Activated CD4-positive, alpha-beta T cell treated with anti-CD3 and anti-CD28 coated beads, Interleukin-2, amount 10 ng/mL, durations not matched to agents 7 days and 5 days (primary cell): ENCODE measurements at places on chromosomes 6 and 20.

DNA sequence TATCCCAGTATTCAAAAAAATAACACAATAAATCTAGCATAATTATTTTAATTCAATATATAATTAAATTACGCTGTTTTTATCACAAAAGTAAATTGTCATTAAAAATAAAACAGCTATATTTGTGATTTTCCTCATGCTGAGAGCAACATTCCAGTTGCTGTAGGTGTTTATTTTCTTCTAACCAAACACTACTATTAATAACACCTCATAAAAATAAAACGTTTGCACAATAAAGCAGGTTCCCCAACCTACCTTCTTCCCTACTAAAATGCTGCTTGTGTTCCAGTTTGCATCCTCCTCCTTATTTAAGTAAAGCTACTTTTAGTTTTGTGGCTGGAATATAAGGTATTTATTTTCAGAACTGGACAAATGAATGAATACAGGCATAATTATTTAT lies 108.2 kb upstream of the LGSN start:
- no peaks in the 10 kb centered on the region for H3K27me3 ChIP-seq
- H3K36me3 ChIP-seq: no peaks in the 10 kb centered on the region
- H3K27ac ChIP-seq: no peak overlapping the region

GRCh38 chr20:62598761-62599194 lies 43.5 kb upstream of the SLCO4A1 start:
- H3K27ac ChIP-seq: no peak overlapping the region
- DNase-seq: no peak
- H3K4me1 ChIP-seq: peaks cover 32% of the 10 kb centered on the region
- H3K27me3 ChIP-seq: peaks cover 56% of the 10 kb centered on the region

GRCh38 chr20:61753316-61753942 lies 312.3 kb downstream of the TAF4 start:
- no peaks in the 10 kb centered on the region for H3K4me1 ChIP-seq
- no peak overlapping the region for H3K4me3 ChIP-seq
- DNase-seq: no peak
- H3K27me3 ChIP-seq: no peaks in the 10 kb centered on the region

- H3K27ac ChIP-seq: no peak overlapping the region
- H3K27me3 ChIP-seq: peaks cover 4% of the 10 kb centered on the region
- H3K36me3 ChIP-seq: no peaks in the 10 kb centered on the region
- H3K4me3 ChIP-seq: no peak overlapping the region
- H3K4me1 ChIP-seq: no peaks in the 10 kb centered on the region
These were observed 18.4 kb downstream of the SCP2D1 start for GRCh38 chr20:18831830-18832499.

DNA sequence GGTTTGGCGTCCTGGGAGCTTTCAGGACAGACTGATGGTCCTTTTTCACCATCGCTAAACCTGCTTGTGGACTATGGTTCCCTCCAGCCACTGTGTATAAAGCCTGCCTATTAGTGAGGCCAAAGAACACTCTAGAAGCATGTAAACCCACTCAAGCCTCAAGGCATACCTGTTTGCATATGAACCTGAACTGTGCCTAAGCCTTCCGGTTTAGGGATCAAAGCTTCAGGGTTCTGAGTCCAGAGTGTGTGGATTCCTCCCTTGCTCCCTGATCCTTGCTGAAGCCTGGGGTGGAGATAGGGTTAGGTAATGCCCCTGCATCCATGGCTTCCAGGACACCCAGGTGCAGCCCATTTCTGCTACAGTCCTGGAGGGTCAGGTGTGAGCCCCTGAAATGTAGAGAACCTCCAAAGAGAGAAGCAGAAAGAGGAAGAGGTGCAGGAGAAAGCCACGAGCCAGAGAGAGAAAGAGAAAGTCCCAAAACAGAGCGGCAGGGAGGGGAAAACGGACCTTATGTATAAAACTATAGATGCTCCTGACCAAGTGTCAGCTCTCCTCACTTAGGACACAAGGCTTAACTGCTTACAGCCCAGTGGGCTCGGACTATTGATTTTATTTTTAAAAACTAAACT lies 93.3 kb downstream of the SCML4 start:
- H3K27ac ChIP-seq: peak overlapping the region; percentile 92
- H3K4me3 ChIP-seq: peak overlapping the region; percentile 89
- no peak for DNase-seq
- no peaks in the 10 kb centered on the region for H3K27me3 ChIP-seq

- no peak overlapping the region for H3K4me3 ChIP-seq
- peaks cover 33% of the 10 kb centered on the region for H3K36me3 ChIP-seq
- no peak overlapping the region for H3K27ac ChIP-seq
- H3K27me3 ChIP-seq: no peaks in the 10 kb centered on the region
These were observed 29.7 kb downstream of the RPF2 start for GRCh38 chr6:111011360-111012142.

DNA sequence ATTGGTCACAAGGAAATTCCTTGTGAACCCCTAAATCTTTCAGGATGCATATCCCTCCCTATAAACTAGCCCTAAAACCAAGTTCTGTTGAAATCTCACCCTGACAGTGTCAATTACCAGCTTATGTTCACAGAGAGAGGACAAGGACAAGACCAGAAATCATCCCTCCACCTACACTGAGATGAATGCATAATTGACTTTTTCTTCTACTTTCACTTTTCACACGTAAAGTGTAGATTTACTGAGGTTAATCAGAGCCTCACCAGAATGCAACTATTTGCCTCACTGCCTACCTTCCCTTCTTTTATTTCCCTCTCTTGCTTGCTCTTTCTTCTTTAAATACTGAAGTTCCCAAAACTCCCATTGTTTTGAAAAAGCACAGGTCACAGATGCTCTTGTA lies 15.3 kb upstream of the NKAIN2 start:
- H3K27me3 ChIP-seq: no peaks in the 10 kb centered on the region
- H3K36me3 ChIP-seq: no peaks in the 10 kb centered on the region
- H3K27ac ChIP-seq: no peak overlapping the region
- no peak overlapping the region for H3K4me3 ChIP-seq
- DNase-seq: no peak

DNA sequence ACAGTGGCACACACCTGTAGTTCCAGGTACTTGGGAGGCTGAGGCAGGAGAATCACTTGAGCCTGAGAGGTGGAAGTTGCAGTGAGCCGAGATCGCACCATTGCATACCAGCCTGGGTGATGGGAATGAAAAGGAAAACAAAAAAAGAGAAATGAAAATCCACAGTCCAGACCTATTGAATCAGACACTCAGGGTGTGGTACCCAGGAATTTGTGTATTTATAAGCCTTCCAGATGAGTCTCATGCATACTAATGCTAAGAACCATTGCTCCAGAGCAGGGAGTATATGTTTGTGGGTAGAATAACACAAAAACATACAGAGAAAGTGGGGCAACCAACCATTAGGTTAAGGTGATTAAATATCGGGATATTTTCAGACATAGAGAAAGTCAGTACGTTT lies 36.1 kb upstream of the PLCB4 start:
- H3K27me3 ChIP-seq: no peaks in the 10 kb centered on the region
- no peak for DNase-seq
- no peak overlapping the region for H3K4me3 ChIP-seq
- H3K4me1 ChIP-seq: no peaks in the 10 kb centered on the region

DNA sequence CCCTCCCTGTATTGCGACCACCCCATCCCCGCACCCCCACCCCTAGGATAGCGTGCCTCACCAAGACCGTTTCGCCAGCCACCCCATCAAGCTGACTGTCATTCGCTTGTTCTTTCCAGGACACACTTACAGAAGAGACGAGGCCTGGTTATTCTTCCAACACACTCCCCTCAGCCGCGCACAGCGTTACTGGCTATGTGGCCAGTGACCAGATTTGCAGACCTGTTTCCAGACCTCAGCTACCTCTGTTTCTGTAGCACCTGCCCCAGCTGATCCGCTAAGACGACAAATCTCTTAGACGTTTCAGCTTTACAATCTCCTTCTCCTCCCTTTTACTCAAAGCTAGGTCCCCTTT lies 26.1 kb downstream of the HLA-F start:
- H3K4me3 ChIP-seq: peak overlapping the region; percentile 99
- peaks cover 25% of the 10 kb centered on the region for H3K36me3 ChIP-seq
- H3K27me3 ChIP-seq: no peaks in the 10 kb centered on the region
- H3K4me1 ChIP-seq: peaks cover 63% of the 10 kb centered on the region
- DNase-seq: no peak
- peak overlapping the region; percentile 96 for H3K27ac ChIP-seq

GRCh38 chr6:158850807-158851115 lies 31.6 kb upstream of the EZR start:
- H3K4me3 ChIP-seq: no peak overlapping the region
- peaks cover 22% of the 10 kb centered on the region for H3K4me1 ChIP-seq
- H3K27me3 ChIP-seq: no peaks in the 10 kb centered on the region
- peaks cover 2% of the 10 kb centered on the region for H3K36me3 ChIP-seq
- peak overlapping the region; percentile 87 for H3K27ac ChIP-seq
- no peak for DNase-seq

DNA sequence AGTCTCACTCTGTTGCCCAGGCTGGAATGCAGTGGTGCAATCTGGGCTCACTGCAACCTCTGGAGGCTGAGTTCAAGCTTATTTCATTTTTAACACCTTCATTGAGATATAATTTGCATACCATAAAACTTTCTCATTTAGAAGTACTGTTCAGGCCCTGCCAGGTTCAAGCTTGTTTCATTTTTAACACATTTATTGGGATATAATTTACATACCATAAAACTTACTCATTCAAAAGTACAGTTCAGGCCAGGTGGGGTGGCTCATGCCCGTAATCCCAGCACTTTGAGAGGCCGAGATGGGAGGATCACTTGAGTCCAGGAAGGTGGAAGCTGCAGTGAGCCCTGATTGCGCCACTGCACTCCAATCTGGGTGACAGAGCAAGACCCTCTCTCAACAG lies 5.5 kb downstream of the OR2B6 start:
- no peaks in the 10 kb centered on the region for H3K36me3 ChIP-seq

- H3K4me1 ChIP-seq: no peaks in the 10 kb centered on the region
- H3K36me3 ChIP-seq: no peaks in the 10 kb centered on the region
- no peak for DNase-seq
- peaks cover 12% of the 10 kb centered on the region for H3K27me3 ChIP-seq
These were observed 39.8 kb downstream of the SLC22A2 start for GRCh38 chr6:160218810-160219209.

- no peak overlapping the region for H3K4me3 ChIP-seq
- no peak overlapping the region for H3K27ac ChIP-seq
- peaks cover 6% of the 10 kb centered on the region for H3K27me3 ChIP-seq
- no peaks in the 10 kb centered on the region for H3K36me3 ChIP-seq
These were observed 97.7 kb downstream of the GRM4 start for GRCh38 chr6:34047913-34048867.

DNA sequence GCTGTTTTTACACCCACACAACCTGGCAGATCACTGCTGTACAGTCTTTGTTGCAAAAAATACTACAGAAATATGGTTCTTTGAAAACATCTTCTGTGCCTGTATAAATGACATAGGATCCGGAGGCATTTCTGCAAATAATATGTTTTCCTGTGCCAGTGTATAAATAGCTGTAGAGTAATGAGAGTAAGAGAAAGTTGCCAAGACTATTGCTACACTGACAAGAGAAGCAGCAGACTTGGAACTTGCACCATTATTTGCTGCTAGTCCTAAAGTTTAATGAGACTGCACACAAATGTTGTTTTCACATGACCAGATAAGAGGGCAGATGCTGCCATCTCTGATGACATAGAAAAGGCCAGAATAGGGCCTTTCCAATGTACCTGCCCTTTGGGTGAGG lies 50.0 kb upstream of the DTNBP1 start:
- H3K36me3 ChIP-seq: no peaks in the 10 kb centered on the region
- peaks cover 5% of the 10 kb centered on the region for H3K4me1 ChIP-seq
- DNase-seq: no peak
- no peak overlapping the region for H3K27ac ChIP-seq
- H3K27me3 ChIP-seq: no peaks in the 10 kb centered on the region
- no peak overlapping the region for H3K4me3 ChIP-seq

GRCh38 chr20:23634985-23635767 lies 2.6 kb downstream of the CST3 start:
- no peak for DNase-seq
- H3K4me3 ChIP-seq: no peak overlapping the region
- H3K27ac ChIP-seq: no peak overlapping the region
- peaks cover 17% of the 10 kb centered on the region for H3K27me3 ChIP-seq
- H3K36me3 ChIP-seq: no peaks in the 10 kb centered on the region

DNA sequence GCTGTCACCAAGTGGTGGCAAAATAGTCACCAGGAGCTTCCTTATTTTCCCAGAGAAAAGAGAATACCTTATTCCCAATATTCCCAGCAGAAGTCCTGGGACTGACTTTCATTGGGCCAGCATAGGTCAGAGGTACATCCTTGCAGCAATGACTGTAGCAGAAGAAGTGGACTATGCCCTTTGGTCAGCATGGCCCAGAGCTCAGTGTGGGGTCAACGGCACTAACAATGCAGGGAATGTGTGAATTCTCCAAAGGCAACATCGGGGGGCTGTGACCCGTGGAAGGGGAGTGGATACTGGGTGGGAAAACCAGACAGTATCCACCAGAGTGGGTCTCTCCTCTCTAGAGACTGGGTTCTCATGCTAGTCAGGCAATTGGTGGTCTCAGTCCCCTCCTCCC lies 15.6 kb upstream of the LBP start:
- peaks cover 7% of the 10 kb centered on the region for H3K27me3 ChIP-seq
- H3K36me3 ChIP-seq: no peaks in the 10 kb centered on the region
- no peak overlapping the region for H3K4me3 ChIP-seq
- no peak overlapping the region for H3K27ac ChIP-seq

GRCh38 chr6:69880601-69881000 lies 14.2 kb downstream of the COL19A1 start:
- H3K27me3 ChIP-seq: peaks cover 30% of the 10 kb centered on the region
- no peaks in the 10 kb centered on the region for H3K4me1 ChIP-seq
- no peak overlapping the region for H3K27ac ChIP-seq
- no peak overlapping the region for H3K4me3 ChIP-seq
- DNase-seq: no peak
- no peaks in the 10 kb centered on the region for H3K36me3 ChIP-seq

- peak overlapping the region; percentile 82 for H3K4me3 ChIP-seq
- H3K36me3 ChIP-seq: no peaks in the 10 kb centered on the region
- no peaks in the 10 kb centered on the region for H3K27me3 ChIP-seq
- peak overlapping the region; percentile 78 for H3K27ac ChIP-seq
These were observed 1.5 kb downstream of the REPS1 start for GRCh38 chr6:138986578-138986977.

DNA sequence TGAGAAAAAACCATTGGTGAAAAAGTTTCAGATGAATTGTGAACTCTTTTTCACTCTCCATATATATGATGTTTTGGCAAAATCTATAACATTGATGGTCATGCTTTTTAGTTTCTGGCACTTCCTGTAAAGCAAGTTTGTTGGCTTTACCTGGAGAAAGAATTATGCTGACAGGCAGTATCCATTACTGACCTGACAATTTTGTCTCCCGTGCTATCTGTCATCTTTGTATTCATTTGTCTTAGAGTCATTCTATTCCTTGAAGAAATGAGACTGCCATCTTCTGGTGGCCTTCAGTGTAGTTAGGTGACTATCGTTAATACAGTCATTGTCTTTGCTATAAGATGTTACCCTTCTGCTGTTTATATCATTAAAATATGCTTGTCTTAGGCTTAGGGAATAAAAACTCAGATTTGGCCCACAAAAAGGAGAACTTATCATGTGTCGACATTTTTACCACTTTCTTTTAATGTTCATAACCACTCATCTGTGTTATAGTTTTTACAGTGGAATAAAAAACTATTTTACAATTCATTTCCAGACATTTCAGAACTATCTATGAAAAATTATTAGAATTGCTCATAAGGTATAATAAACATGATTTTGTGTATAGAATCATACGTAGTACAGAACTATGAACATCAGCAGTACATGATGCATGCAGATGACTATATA lies 707.0 kb downstream of the EPM2A start:
- H3K4me3 ChIP-seq: no peak overlapping the region
- H3K36me3 ChIP-seq: no peaks in the 10 kb centered on the region
- peak; percentile 32 for DNase-seq
